Activated CD4-positive, alpha-beta T cell treated with anti-CD3 and anti-CD28 coated beads, Interleukin-2, amount 10 ng/mL, durations not matched to agents 7 days and 5 days (primary cell): ENCODE measurements at places on chromosomes 13 and 19.

- no peak for DNase-seq
Measured at GRCh38 chr19:42316223-42317211, 3.4 kb downstream of the TMEM145 start.

DNA sequence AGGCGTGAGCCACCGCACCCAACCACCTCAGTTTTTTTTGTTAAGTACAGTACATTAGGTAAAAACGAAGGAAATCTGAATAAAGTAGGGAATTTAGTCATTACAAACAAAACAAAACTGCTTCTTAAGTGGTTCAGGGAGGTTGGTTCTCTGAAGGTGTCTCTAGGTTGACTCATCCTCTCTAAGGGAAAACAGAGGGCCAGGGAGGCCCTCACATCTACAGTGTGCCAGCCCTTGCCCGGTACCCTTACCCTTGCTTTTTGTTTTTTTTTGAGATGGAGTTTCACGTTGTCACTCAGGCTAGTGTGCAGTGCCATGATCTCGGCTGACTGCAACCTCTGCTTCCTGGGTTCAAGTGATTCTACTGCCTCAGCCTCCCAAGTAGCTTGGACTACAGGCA lies 17.2 kb upstream of the JUND start:
- DNase-seq: no peak

DNA sequence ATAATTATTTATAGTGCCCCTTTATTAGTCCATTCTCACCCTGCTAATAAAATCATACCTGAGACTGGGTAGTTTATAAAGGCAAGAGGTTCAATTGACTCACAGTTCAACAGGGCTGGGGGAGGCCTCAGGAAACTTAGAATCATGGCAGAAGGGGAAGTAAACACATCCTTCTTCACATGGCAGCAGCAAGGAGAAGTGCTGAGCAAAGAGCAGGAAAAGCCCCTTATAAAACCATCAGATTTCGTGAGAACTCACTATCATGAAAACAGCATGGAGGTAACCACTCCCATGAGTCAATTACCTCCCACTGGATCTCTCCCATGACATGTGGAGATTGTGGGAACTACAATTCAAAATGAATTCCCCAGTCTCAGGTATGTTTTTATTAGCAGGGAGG lies 89.9 kb upstream of the STARD13 start:
- no peak for DNase-seq

DNA sequence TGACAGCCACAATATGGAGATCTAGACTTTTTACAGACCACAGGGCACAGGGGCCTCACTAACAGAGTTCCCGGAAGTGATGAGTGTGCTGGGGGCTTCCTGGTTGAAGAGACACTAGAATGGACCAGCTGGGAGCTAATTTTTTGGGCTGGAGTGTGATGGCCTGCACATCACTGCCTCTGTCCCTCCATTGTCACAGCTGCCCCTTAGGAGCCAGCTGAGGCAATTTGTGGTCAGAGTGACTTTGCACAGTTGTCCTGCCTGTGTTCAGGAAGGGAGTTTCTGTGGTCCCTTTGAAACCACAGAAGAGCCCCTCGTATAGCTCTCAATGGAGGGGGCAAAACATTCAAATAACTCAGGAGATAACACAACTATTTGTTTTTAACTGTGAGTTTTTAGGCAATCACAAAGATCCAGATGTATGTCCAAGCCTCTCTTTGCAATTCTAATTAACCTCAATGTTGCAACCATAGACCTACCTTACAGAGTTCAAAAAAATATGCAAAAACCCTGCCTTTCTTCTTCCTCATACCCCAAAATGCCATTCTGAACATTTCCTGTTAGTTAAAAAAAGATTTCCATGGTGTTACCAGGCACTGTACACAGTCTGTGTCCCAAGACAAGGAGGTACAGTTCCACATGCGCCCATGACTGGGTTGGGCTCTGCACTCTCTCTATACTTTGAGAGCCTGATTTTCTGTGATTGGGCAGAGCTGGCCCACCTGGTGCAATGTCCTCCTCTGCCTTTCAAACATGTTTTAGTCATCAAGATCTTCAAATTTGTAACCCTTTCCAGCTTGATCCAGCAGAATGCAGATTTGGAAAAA lies 2.4 kb downstream of the ALOX5AP start:
- DNase-seq: no peak

- no peak for DNase-seq
Measured at GRCh38 chr13:95276037-95276505, 25.2 kb downstream of the ABCC4 start.

- DNase-seq: no peak
Measured at GRCh38 chr19:49790866-49791265, 22.2 kb downstream of the FUZ start.

GRCh38 chr13:98239162-98240076 lies 62.4 kb upstream of the RNF113B start:
- DNase-seq: no peak

DNA sequence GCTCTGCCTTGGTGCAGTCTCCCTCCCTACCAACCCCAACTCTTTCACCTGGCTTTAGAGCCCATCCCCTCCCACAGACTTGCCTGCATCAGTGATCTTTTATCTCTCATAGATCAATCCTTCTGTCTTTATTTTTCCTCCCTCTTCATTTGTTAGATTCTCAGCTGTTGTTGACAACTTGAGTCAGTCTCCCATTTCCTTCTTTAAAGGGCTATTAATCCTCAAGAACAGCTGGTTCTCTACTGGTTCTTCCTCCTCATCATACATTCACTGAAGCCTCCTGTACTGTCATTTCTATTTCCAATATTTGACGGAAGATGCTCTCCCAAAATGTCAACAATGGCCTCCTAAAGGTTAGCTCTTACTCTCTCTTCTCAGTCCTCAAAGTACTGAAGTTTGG lies 408.2 kb downstream of the TBC1D4 start:
- DNase-seq: no peak

- DNase-seq: peak; percentile 84
Measured at GRCh38 chr13:30371649-30372265, 50.5 kb upstream of the UBE2L5 start.

GRCh38 chr19:54106716-54107115 lies 4.1 kb downstream of the NDUFA3 start:
- no peak for DNase-seq

DNA sequence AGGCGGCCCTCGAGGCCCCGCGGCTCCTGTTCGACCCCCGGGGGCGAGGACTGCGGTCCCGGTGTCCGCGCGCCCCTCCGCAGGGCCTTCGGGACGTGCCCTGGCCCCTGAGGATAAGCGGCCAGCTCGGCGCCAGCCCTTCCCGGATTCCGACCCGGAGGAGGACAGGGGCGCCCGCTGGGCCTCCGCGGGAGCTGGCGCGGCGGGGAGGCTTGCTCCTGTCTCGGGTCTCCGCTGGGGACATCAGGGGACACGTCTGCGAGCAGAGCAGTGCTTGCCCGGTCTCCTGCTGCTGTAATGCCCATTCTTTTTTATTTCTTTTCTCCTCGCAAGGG lies 829 bp downstream of the B3GLCT start:
- no peak for DNase-seq

DNA sequence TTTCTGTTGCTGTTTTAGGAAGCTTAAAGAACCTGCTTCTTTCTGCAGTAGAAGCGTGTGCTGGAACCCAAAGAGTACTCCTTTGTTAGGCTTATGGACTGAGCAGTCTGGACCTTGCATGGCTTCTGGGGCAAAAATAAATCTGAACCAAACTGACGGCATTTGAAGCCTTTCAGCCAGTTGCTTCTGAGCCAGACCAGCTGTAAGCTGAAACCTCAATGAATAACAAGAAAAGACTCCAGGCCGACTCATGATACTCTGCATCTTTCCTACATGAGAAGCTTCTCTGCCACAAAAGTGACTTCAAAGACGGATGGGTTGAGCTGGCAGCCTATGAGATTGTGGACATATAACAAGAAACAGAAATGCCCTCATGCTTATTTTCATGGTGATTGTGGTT lies 103.1 kb downstream of the TNFRSF19 start:
- no peak for DNase-seq

- no peak for DNase-seq
Measured at GRCh38 chr19:16429759-16430091, 42.0 kb downstream of the EPS15L1 start.

GRCh38 chr13:80012251-80012650 lies 328.7 kb downstream of the SPRY2 start:
- no peak for DNase-seq

- peak; percentile 49 for DNase-seq
Measured at GRCh38 chr19:38686530-38686888, 39.1 kb downstream of the ACTN4 start.

- DNase-seq: peak; percentile 53
Measured at GRCh38 chr19:16370641-16371391, 46.2 kb downstream of the KLF2 start.

DNA sequence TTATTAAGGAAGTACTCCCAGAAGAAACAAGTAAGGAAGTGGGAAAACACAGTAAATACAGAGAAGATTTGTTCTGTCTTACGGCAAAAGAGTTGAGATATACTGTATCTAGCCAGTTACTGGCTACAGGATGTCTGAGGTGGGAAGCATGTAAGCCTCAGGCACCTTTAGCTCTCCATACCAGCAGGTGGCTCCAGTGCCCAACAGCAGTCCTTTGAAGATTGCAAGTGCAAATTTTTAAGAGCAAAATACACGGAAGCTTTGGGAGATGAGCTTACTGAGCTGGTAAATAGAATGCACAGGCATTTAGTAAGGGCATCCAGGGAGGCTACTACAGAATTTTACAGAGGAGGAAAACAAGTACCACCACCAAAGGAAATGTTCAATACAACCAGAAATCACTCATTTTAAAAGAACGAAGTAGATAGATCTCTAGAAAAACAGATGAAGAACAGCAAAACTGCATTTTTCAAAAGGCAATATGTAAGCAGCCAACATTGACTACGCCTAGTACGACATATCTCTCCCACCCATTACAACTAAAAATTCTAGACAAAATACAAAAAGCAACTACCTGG lies 57.9 kb upstream of the VSTM2B start:
- DNase-seq: peak; percentile 45

DNA sequence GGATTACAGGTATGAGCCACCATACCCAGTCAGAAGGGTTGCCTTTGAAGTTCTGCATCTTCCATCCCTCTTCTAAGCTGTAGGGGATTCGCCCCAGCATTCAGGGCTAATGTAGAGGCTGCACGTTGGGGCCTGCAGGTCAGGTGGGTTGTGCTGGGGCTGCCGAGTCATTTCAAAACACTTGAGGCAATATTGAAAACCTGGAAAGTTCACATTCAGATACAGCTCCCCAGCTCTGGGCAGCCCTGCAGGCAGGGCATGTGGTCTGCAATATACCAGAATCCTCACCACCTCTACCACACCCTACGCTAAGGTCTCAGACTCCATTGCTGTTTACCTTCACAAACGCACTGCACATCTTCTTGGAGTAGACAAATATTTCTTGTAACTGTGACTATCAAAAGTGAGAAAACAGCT lies 24.6 kb downstream of the CCNE1 start:
- DNase-seq: peak; percentile 54
